Cerebellar cortex (tissue), 1 donor: ENCODE measurements at places on chromosomes 11 and 22.

- DNase-seq = no peak
Observed at GRCh38 chr22:44187652-44188230, 7.0 kb downstream of the PARVG start.

GRCh38 chr11:12950670-12951069 is 58.4 kb upstream of the RASSF10 start:
- DNase-seq = no peak

- peak; percentile 83 for DNase-seq
Observed at GRCh38 chr22:31272522-31273446, 19.5 kb downstream of the PIK3IP1 start.

GRCh38 chr22:49236541-49237075 is 591.1 kb downstream of the BRD1 start:
- DNase-seq = no peak

DNA sequence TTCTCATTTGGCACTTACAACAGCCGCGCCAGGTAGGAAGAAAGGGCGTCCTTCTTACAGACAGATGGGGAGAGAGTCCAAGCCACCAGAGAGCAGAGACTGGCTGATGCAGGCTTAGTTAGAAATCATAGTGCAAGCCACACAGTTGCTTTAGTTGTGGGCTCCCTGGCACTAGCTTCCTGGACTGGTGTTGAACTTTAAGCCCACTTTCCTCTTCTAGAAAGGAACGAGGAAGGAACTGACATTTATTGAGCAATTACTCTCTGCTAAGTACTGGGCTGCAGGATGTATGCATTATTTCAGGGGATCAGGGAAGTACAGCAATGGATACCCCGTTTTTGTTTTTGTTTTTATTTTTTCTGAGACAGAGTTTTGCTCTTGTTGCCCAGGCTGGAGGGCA is 3.0 kb downstream of the BACE1 start:
- no peak for DNase-seq

- DNase-seq = peak; percentile 60
Observed at GRCh38 chr11:11148104-11148509, 204.9 kb downstream of the CSNK2A3 start.

- no peak for DNase-seq
Observed at GRCh38 chr11:44018127-44018521, 29.7 kb upstream of the ACCSL start.

DNA sequence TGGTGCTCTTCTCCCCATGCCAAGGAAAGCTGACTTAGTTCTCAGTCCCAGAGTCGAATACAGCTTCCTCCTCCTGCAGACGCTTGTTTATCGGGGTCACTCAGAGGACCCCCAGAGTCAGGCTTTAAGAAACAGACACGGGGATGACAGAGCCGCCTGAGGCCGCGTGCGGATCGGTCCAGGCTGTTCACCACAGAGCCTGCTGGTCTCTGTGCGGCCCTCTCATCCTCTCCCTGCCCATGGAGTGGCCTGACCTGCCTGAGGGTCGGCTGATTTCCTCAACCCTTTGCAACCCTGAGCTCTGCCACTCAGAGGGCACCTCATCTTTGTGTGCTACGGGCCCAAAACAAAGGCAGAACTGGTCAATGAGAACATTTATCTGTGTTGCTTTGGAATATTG is 2.1 kb downstream of the GAL start:
- no peak for DNase-seq

DNA sequence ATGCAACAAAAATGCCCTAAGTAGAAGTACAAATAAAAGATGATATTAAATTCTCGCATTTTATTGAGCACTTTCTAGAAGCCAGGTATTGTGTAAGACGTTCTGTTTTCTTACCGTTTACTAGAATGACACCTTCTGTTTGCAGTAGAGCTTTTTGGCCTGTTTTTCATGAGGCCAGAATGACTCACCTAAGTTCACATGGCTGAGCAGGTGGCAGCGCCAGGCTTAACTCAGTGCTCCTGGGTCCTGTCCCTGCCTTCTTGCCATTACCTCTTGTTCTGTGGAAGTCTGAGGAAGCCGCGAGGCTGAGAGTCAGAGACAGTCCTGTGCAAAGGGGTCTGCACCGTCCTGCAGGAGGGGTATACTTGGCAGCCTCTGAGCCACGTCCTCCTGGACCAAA is 113.8 kb downstream of the ATXN10 start:
- DNase-seq = peak; percentile 76

- DNase-seq = no peak
Observed at GRCh38 chr11:65886826-65887722, 1.2 kb downstream of the FIBP start.

GRCh38 chr11:121575250-121575962 is 122.6 kb upstream of the SORL1-AS1 start:
- peak; percentile 40 for DNase-seq

GRCh38 chr11:64850979-64851567 is 6.6 kb upstream of the CDC42BPG start:
- DNase-seq = no peak

DNA sequence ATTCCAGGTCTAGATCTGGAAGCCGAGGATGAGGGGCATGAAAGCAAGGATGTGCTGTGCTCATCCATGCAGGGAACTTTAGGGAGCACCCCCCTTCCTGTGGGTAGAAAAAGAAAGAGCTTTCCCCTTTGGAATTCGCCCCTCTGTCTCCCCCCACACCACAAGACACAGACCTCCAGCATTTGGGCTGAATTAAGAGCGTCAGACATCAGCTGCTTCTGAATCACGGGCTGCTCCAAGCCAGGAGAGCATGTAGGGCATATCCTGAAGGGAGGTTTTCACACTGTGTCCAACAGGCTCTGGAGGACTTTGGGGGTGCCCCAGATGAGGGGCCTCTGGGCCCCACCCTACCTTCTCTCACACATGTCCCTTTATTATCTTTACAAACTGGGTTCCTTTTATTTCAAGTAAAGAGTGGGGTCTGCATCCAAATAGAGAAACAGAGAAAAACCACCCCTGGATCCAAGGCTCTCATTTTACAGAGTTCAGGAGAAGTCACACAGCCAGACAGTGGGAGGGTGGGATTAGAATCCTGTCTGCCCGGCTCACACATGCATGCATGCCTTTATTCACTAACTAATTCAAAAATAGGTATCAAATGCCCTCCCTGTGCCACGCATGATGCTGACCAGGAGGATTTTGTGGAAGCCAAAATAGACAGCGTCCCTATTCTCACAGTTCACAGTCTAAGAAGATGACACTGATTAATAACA is 52.8 kb downstream of the LRRC32 start:
- DNase-seq = no peak

- DNase-seq = no peak
Observed at GRCh38 chr22:29291215-29291614, 15.2 kb upstream of the GAS2L1 start.

GRCh38 chr11:10405865-10406592 is 49.0 kb upstream of the AMPD3 start:
- DNase-seq = peak; percentile 83

GRCh38 chr11:6027501-6027900 is 3.1 kb downstream of the OR56A1 start:
- no peak for DNase-seq

DNA sequence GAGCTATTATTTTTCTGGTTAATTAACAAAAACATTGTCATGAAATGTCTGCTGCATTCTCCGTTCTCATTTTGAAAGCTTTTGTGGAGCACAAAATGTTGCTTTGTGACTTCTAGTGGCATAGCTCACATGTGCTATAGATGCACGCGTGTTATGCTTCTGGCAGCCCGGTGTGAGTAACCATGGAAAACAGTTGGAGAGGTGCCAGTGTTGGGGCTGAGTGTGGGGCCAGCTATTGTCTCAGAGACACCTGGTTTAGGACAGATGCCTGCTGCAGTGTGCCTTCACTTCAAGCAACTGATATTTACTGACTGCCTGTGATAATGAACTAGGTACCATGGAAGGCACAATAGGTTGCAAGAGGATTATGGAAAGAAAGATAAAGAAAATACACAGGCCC is 760.6 kb downstream of the NTM start:
- peak; percentile 62 for DNase-seq

DNA sequence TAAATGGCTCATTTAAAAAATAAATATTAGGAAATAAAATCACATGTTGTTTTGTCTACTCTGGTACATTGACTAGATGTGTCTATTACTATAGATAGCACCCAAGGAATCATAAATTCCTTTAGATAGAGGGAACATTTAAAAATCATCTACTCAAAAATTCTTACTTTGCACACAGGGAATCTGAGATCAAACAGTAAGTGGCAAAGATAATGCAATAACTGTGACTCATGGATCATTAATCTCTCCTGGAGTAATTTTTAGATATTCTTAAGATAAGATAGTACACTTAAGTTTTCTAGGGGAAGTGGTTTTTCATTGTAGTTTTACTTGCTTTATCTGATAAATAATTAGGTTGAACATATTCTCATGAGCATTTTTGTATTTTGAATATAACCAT is 468.9 kb downstream of the LUZP2 start:
- DNase-seq = no peak

- no peak for DNase-seq
Observed at GRCh38 chr11:65382804-65383368, 440 bp upstream of the SLC25A45 start.

DNA sequence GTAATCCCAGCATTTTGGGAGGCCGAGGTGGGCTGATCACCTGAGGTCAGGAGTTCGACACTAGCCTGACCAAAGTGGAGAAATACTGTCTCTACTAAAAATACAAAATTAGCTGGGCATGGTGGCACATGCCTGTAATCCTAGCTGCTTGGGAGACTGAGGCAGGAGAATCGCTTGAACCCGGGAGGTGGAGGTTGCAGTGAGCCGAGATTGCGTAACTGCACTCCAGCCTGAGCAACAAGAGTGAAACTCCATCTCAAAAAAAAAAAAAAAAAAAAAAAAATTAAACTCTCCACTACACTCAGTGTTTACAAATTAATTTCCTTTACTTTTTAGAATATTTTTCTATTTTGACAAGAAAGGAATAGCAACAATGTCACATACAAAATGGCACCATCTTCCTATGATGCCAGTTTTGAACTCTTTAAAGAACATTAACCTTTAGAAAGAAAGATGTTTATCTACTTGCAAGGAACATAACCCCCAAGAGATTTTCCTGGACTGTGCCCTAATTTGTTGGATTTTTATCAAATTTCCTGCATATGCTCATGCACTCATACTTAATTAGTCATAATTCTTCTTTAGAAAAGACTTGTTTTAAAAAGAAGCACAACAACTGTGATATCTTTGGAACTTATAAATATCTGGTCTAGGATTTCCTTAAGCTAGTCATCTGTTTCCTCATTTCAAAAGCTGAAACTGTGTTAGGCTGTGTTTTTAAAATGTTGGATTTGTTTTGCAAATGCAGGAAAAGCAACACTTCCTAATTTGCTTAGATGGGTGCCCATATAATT is 22.6 kb upstream of the HIPK3 start:
- no peak for DNase-seq

GRCh38 chr11:65555693-65556231 is 2.4 kb downstream of the LTBP3 start:
- DNase-seq = no peak

DNA sequence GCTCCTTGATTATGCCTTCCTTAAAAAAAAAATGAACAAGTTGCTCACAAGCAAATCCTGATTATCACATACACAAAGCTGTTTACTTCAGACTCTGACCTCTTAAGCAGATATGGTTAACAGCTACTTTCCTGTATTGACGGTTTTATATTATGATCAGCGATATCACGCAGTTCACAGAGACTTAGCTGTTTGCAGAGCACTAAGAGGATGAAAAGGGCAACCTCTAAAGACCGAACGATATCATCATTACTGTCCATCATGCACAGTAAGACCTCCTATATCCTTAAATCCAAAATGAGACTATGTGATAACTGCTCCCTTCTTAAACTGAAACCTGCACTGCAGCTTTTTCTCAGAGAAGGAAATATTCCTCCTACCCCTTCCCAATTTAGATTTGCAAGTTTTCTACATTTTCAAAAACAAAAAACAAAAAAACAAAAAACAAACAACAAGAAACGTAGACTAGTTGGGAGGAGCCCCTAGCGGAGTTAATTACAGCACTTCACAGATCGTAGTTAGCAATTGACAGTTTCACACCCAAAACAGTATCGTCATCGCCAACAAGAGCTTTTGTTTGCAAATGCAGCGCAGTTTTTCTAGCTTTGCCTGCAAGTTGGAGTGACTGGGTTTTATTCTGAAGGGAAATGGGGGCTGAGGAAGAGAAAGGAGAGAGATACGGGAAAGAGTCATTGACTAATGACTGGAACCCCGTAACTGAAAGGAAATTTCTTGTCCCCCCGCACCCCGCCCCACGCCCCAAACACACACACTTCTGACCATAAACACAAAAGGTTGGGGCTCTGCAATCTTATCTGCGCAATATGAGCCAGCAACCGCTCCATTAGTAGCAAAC is 1.2 kb downstream of the DDX6 start:
- DNase-seq = peak; percentile 62

GRCh38 chr11:67054836-67055523 is 1.7 kb upstream of the RHOD start:
- DNase-seq = no peak

DNA sequence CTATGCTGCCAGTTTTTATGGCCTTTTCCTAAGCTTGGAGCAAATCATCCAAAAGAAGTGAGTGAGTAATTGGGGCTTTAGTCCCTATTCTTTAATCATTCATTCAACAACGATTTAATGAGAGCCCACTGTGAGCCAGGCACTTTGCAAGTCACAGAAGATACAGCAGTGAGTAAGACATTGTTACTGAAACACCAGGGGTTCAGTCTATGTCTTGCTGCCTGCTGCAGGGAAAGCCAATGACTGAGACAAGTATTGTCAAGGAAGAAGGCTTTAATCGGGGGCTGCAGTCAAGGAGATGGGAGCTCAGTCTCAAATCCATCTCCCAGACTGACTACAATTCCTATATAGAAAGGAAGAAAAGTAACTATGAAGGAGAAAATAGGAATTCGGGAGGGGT is 228.3 kb downstream of the FAM181B start:
- no peak for DNase-seq

DNA sequence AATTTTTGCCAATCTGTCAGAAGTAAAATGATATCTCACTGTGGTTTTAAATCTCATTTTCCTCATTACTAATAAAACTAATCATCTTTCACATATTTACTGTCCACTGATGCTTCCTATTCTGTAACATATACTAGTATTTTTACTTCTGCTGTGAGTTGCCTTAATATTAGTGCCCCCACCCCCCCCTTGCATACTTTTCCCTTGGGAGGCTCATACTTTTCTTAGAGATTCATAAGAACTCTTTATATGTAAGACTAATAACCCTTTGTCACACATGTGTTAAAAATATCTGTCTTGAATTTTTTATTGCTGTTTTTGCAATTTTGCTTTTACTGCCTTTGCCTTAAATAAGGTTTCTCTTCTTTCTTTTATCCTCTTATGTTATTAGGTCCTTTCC is 87.2 kb downstream of the PHF21A start:
- DNase-seq = no peak

GRCh38 chr22:34847072-34847471 is 218.9 kb upstream of the ISX start:
- no peak for DNase-seq
